ENCODE measurements at places on chromosomes 7 and 10.

DNA sequence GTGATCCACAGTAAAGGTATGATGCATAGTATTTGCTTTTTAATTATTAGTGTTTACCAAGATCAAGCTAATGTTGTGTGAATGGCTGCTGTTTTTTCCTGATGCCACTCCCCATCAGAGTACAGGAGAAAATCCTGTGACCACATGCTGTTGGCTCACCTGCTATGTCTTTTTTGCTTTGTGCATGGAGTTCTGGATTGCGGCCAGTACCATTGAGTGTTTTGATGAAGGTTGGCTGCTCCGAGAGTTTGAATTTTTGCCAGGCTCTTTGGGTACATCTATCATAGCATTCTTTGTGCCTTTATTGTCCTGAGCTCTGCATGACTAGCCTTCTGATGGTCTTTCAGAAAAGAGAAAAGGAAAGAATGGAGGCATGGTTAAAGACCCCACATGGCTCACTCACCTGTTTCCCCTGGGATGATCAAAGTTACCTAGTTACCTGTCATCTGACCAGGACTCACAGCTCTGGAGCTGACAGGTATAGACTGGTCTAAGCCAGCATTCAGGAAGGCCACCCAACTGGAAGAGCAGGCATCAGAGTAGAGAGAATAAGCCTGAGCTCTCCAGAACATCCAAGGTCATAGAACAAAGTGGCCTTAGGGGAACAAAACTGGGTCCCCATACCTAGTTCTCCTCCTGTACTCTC lies 11.8 kb upstream of the SGPL1 start:
- DNase-seq: no peak

GRCh38 chr7:36658335-36659171 lies 65.7 kb downstream of the AOAH start:
- no peak for DNase-seq

DNA sequence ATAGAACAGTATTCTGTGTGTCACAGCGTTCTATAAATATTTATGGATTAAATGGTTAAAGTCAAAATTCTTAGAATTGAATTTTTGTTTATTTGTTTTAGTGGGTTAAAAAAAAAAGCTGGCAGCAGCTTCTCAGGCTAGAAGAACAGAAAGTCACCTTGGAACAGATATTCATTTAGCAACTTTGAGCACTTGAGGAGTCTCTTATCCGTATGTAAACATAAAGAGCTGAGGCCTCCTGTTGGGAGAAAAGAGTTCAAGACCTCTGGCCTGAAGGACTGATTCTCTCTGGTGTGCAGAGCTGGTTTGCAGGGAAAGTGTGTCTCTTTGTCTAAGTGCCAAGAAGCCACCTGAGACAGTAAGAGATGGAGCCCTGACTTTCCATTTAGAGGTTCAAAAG lies 109.9 kb downstream of the HERPUD2 start:
- DNase-seq: no peak

DNA sequence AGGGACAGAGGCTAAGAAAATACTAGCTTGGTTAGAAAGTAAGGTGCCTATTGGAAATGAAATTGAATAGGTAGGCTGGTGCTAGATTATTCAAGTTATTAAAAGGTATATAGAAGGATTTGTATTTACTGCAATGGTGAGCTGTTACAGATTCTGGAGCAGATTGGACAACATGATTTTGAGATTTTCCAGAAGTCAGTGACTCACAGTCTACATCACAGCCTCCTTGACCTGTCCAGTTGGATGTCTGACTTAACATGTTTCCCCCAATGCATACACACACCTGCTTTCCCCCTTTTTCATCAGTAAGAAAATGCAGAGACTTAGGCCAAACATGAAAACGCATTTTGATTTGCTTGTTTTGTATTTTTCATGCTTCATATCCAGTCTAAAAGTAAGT lies 33.4 kb downstream of the STARD3NL start:
- DNase-seq: no peak

DNA sequence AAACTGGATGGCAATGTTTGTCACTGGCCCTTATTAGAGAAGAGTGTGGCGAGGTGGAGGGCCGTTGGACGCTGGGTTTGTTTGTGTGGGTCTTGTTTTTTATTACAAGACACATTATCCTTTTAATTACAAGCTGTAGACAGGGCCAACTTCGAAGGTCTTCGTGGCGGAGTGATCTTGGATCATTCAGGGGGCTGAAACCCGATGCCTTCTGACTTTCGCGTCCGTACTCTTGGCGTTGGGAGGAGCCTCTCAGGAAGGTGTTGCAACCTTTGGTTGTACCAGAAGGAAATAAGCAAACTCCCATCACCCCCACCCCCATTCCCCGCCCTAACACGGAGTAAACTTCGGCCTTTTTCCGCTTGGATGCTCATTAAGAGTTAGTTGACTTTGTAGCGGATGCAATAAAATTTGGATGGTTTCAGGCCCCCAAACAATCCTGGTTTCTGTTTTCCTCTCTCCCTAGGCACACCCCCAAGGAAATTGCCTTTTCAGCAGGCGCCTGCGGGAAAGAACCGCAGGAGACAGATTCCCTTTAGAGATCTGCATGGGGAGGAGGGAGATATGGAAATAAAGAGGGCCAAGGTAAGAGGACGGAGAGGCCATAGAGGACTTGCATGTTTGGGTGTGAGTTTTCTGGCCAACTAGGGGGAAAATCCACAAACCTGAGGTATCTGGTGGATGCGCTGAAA lies 294.5 kb upstream of the NFE2L3 start:
- no peak for DNase-seq

GRCh38 chr7:16007911-16008310 lies 321.4 kb upstream of the MEOX2 start:
- DNase-seq: no peak

GRCh38 chr7:112423987-112424386 lies 26.3 kb upstream of the IFRD1 start:
- no peak for DNase-seq

GRCh38 chr10:92849234-92849525 lies 860 bp downstream of the EXOC6 start:
- DNase-seq: no peak

GRCh38 chr10:37563715-37564108 lies 293.7 kb downstream of the ZNF248 start:
- no peak for DNase-seq

GRCh38 chr10:132915411-132915810 lies 27.0 kb downstream of the CFAP46 start:
- no peak for DNase-seq

- DNase-seq: no peak
Observed at GRCh38 chr10:63319231-63319630, 146.5 kb downstream of the JMJD1C start.

- no peak for DNase-seq
Observed at GRCh38 chr10:77970869-77971803, 44.6 kb upstream of the DLG5 start.

- DNase-seq: no peak
Observed at GRCh38 chr7:149598721-149599308, 101.2 kb upstream of the ZNF746 start.

DNA sequence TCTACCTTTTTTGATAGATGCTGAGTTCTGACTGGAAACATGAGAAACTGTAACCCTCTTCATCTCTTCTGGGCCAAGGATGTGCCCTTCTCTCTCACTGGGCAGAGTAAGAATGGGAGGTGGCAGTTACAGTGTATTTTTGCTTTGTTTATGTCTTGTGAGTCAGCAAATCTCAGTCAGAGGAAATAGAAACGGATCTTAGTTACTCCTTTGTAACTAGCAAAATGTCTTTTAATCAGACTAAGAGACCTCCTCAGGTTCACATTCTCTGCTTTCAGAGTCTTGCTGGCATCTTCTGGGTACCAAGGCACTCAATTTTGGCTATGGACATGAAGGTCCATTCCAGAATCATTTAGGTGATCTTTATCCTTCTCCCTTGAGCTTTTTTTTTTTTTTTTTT lies 70.9 kb downstream of the HHEX start:
- DNase-seq: no peak

DNA sequence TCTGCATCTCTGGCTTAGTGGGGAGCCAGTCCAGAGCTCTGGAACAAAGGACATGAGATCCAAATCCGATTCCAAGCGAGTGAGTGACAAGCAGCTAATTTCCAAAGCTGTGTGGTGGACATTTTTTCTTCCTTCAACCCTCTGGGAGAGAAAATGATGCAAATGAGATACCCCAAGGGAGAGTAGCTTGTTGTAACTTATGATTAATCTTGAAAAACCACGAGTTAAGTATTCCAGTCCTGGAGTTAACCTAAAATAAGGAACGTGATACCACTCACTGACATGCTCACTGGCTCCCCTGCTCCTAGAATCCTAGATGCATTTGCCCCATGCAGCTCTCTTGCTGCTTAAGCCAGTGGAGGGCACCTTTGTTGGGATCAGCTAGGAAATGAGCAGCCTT lies 116.0 kb upstream of the HABP2 start:
- no peak for DNase-seq

GRCh38 chr10:85315657-85316056 lies 987.3 kb downstream of the CCSER2 start:
- no peak for DNase-seq

DNA sequence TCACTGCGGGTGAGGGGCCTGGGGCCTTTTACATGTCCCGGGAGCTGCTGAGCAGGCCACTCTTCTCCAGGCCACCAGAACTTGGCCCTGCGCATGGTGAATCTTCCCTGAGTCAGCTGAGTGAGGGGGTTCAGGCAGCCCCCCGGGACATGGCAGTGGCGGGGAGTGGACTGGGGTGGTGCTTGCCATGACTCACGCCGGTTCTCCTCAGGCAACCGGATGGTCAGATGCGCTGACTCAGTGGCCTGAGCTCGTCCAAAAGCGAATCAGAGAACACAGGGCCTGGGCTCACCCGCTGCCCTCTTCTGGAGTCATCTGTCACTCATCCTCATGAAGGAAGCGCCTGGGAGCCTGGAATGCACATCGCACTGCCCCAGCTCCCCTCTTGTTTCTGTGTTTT lies 33.5 kb downstream of the HTRA1 start:
- no peak for DNase-seq

GRCh38 chr7:93972029-93972725 lies 32.0 kb downstream of the BET1 start:
- DNase-seq: no peak

GRCh38 chr10:59087486-59087885 lies 89.0 kb upstream of the PHYHIPL start:
- no peak for DNase-seq

DNA sequence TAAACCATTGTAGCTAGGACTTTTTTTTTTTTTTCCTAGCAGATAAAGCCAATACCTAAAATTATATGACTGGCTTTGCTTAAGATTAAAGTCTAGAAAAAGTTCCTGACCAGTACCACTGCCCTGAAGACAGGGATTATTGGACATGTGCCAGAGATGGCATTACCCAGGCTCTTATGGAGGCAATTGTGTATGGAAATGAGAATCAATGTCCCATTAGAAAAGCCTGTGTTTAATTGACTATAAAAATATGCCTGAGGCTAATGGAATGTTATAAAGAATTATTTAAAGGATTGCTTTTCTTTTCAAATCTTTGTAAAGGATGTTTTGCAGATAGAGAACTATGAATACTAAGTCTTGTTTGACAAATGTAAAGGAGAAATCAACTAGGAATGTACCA lies 196.7 kb downstream of the ANK3 start:
- no peak for DNase-seq

- no peak for DNase-seq
Observed at GRCh38 chr10:34789966-34790506, 25.1 kb downstream of the PARD3 start.

DNA sequence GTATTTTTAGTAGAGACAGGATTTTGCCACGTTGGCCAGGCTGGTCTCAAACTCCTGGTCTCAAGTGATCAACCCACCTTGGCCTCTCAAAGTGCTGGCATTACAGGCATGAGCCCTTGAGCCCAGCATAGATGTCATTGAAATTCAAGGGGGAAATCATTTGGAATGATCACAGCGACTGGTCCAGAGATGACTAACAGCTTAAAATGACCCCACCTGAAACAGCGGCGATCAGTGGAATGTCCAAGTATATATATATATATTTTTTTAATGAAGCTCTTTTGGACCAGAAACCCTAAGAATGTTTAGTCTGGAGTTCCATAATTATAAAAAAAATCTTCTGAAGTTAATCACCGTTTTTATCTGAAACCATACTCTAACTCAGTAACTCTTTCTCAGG lies 12.5 kb upstream of the AKR1E2 start:
- DNase-seq: no peak

DNA sequence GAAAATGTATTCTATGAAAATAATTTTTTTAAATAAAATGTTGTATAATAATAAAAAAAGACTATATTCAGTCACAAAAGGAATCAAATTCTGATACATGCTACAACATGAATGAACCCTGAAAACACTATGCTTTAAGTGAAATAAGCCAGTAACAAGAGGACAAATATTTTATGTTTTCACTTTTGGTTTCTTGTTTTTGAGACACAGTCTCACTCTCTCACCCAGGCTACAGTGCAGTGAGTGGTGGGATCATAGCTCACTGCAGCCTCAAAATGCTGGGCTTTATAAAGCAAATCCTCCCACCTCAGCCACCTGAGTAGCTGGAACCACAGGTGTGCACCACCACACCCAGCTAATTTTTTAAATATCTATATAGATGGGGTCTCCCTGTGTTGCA lies 64.2 kb downstream of the CNOT4 start:
- DNase-seq: no peak

DNA sequence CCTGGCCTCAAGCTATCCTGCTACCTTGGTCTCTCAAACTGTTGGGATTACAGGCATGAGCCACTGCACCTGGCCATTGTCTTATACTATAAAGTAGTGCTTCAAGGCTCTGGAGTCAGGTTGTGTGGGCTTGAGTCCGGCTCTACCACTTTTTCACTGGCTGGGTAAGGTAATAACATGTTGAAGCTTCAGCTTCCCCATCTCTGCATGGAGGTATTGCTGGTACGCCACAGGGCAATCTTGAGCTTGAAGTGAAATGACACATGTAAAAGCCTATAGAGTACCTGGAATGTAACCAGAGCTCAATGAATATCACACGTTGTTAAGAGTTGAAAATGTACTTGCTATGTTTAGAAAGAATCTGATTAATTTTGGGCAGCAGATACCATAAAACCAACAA lies 120.8 kb downstream of the POU6F2 start:
- no peak for DNase-seq

GRCh38 chr7:129644634-129645230 lies 33.2 kb downstream of the NRF1 start:
- peak; percentile 32 for DNase-seq

DNA sequence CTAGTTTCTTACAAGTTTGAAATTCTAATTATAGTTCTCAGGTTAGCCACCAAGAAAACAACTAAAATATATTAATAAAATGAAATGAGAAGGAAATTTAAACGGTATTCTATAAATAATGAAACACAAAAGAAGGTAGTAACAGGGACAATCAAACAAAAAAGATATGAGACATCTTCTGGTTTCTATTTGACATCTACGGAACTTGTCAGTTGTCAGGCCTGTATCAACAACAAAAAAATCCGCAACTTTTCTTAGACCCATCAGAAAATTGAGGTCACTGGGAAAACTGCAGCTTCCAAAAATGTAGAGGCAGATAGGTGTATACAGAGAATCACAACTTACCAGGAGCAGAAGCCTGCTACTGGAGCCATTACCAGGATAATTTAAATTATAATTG lies 70.6 kb downstream of the ZPBP start:
- no peak for DNase-seq

- DNase-seq: no peak
Observed at GRCh38 chr7:42473099-42473498, 236.1 kb upstream of the GLI3 start.
